Smooth muscle cell of the pulmonary artery (primary cell): ENCODE measurements at places on chromosomes 4 and X. TPM values are rescaled to one million over a fixed set of nuclear protein-coding genes. Genes with fewer than 3 reads are reported as not detected.

Gene ARHGAP6
- total RNA-seq = 3.8 and 9.4 TPM in 2 replicates

Gene MAOA
- total RNA-seq = 18.1 and 18.7 TPM in 2 replicates

Gene BEX1
- total RNA-seq = 8.7 and 12.6 TPM in 2 replicates

Gene SLC38A5
- 106 and 110 TPM in 2 replicates for total RNA-seq

Gene ATP2B3
- 0.07 and 0.20 TPM in 2 replicates for total RNA-seq

Gene CYSLTR1
- 0.13 and 5.1 TPM in 2 replicates for total RNA-seq
